ENCODE measurements at places on chromosomes 3 and 15.

DNA sequence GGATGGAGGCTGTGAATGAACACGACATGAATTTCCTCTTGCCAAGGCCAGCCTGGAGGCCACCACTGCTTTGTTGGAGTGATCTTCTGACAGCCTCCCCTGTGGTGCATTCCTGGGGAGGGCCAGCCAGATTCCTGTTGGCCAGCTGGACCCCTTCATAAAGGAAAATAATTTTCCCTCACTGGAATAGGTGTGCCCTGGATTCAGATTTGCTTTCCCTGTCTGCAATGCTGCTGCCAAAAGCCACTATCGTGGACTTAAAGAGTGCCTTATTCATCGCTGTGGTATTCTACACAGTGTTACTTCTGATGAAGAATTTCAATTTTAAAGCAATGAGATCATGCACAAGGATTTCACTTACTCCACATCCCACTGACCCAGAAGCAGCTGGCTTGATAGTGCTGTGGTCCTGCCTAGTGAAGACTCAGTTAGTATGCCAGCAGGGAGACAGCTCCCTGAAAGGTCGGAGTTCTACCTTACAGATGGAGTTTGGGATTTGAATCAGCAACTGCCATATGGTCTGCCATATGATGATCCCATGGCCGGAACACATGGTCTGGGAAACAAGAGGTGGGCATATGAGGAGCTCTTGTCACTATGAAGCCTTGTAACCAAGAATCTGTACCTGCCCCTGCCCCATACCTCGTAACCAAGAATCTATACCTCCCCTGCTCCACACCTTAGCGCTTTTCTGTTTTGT, 145.2 kb downstream of the KLF13 start:
- DNase-seq = no peak

- DNase-seq = no peak
Measured at GRCh38 chr3:88142094-88142624, 7.6 kb upstream of the C3orf38 start.

GRCh38 chr3:176650478-176650877, 546.8 kb downstream of the TBL1XR1 start:
- no peak for DNase-seq

DNA sequence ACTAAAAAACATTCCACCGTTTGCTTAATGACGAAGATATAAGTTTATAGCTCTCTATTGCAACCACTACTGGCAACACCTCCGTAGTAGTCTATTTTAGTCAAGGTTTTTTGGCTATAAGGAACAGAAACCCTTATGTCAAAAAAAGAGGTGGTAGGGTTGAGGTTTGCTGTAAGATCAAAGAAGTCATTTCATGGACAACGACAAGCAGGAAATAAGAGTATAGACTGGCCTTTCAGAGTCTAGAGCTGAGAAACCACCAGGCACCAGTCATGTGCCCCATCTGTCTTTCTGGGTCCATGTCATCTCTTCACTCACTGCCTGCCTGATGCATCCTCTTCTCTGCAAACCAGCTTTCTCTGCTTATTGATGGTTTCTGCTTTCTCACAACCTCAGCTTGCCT, 42.7 kb downstream of the THBS1 start:
- DNase-seq = no peak

DNA sequence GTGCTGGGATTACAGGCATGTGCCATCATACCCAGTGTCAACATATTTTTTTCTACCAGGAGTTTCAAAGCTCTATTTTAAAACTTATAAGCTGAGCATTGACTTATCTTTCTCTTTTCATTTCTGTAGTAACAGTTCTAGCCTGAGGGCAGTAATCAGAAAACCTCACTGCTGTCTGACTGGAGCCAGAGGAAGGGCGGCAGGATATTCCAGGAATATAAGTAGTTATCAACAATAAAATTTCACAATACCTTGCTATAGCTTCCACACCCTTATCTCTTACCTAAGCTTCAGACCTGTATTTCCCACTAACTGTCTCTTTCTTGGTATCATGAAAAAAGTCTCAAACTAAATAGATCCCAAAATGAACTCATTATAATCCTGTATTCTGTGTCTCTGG, 5.1 kb upstream of the NEDD4 start:
- DNase-seq = no peak

GRCh38 chr3:119069725-119070124, 35.1 kb upstream of the IGSF11 start:
- DNase-seq = no peak

GRCh38 chr15:42679285-42680141, 57.4 kb downstream of the CDAN1 start:
- no peak for DNase-seq

- DNase-seq = no peak
Measured at GRCh38 chr15:57782731-57783130, 76.2 kb downstream of the POLR2M start.

GRCh38 chr3:122200661-122201060, 17.2 kb downstream of the CASR start:
- peak; percentile 48 for DNase-seq

Data from hematopoietic multipotent progenitor cell treated with erythropoietin and hydrocortisone succinate and interleukin-3 and kit ligand, for 4 days (in vitro differentiated cells).